ENCODE measurements at places on chromosomes 7 and 10.

- peaks cover 33% of the 10 kb centered on the region for H3K4me1 ChIP-seq
- H3K36me3 ChIP-seq = no peaks in the 10 kb centered on the region
- H3K27ac ChIP-seq = peak overlapping the region; percentile 81
Observed at GRCh38 chr10:80203835-80204676, 1.3 kb downstream of the ANXA11 start.

GRCh38 chr7:121383235-121383910 lies 12.7 kb downstream of the FAM3C start:
- no peak overlapping the region for H3K27ac ChIP-seq
- peaks cover 14% of the 10 kb centered on the region for H3K36me3 ChIP-seq
- DNase-seq = no peak

GRCh38 chr10:74047871-74048270 lies 50.0 kb downstream of the VCL start:
- no peak overlapping the region for H3K27ac ChIP-seq
- no peak overlapping the region for H3K4me3 ChIP-seq

DNA sequence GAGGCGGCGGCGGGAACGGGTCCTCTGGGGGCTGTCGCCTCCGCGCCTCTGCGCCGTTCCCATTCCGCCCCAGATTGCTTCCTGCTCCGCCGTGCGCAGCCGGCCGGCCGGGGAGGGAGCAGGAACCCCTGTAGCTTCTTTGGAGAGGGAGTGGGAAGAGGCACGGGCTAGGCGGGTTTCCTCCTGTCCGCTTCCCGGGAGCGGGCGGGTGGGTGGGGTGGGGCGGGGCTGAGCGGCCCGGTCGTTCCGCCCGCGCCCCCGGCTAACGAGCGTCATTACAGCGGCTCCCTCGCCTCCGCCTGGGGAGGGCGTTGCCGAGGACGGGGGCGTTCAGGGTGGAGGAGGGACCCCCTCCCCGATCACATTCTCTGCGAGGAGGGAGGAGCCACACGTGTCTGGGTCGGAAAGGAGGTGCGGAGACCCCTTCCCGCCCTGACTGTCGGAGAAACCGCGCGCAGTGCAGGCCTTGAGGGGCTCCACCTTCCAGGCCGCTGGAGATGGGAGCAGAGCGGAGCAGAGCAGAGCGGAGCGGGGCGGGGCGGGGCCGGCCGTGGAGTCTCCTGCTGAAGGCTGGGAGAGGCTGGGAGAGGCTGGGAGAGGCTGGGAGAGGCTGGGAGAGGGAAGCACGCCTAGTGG lies 39.7 kb downstream of the AGAP3 start:
- H3K36me3 ChIP-seq = peaks cover 26% of the 10 kb centered on the region
- no peak overlapping the region for H3K4me3 ChIP-seq
- H3K27me3 ChIP-seq = no peaks in the 10 kb centered on the region
- no peak overlapping the region for H3K27ac ChIP-seq
- no peaks in the 10 kb centered on the region for H3K4me1 ChIP-seq

DNA sequence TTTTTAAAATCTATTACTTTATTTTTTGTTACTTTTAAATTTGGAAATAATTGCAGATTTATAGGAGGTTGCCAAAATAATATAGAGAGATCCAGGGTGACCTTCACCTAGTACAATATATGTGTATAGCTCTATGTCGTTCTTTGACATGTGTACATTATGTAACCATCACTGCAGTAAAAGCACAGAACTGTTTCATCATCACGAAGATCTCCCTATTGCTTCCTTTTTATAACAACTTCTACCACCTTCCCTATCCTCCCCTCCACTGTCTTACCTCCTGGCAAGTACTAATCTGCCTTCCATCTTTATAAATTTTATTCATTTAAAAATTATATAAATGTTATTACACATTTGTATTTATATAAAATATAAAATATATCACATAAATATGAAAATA lies 251.0 kb downstream of the AUTS2 start:
- 0 out of 2 replicates have a peak, but pooled peaks cover 4% of the 10 kb centered on the region for H3K4me1 ChIP-seq
- no peak overlapping the region for H3K4me3 ChIP-seq
- DNase-seq = no peak
- no peaks in the 10 kb centered on the region for H3K27me3 ChIP-seq
- no peaks in the 10 kb centered on the region for H3K36me3 ChIP-seq

GRCh38 chr7:7795203-7795602 lies 76.8 kb upstream of the RPA3 start:
- no peak overlapping the region for H3K27ac ChIP-seq
- H3K27me3 ChIP-seq = no peaks in the 10 kb centered on the region
- no peak for DNase-seq
- no peak overlapping the region for H3K4me3 ChIP-seq

- no peak overlapping the region for H3K4me3 ChIP-seq
- no peak overlapping the region for H3K27ac ChIP-seq
- peaks cover 3% of the 10 kb centered on the region for H3K27me3 ChIP-seq
- H3K4me1 ChIP-seq = no peaks in the 10 kb centered on the region
Observed at GRCh38 chr7:73905360-73905759, 44.4 kb downstream of the TMEM270 start.

DNA sequence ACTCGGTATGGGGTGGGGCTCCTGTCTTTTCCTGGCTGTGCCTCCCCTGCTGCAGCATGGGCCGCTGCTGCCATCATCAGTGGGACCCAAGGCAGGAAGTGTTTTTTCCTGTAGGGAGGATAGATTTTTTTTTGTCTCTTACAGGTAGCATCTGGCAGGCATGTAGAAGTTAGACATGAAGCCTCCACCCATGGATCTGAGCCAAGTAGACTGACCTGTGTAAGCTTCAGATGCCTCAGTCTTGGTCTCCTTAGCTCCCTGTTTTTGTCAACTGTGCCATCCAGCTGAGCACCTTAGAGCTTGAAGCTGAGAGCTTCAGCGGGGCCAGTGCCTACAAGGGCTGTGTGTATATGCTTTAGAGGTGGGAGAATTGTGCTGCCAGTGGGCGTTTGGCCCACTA lies 93.5 kb downstream of the AUTS2 start:
- H3K4me3 ChIP-seq = no peak overlapping the region
- peaks cover 24% of the 10 kb centered on the region for H3K4me1 ChIP-seq
- peaks cover 10% of the 10 kb centered on the region for H3K36me3 ChIP-seq
- H3K27me3 ChIP-seq = no peaks in the 10 kb centered on the region
- no peak overlapping the region for H3K27ac ChIP-seq
- no peak for DNase-seq

DNA sequence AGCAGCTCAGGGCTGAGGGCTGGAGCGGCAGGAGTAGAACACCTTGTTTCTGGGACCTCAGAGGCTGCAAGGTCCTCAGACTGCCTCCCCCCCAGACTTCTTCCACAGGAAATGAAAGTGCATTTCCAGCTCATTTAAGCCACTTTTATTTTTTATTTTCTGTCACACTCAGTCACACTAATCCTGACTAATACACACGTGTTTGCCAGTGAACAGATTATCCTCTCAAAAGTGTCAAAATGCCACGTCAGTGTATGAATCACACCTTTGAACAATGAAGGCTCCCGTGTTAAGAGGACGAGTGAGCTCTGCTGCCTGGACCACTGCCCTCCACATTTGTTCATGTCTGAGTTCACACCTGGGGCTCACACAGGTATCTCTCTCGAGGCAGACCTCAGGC lies 488.5 kb downstream of the DNAJB6 start:
- no peaks in the 10 kb centered on the region for H3K4me1 ChIP-seq
- no peak overlapping the region for H3K4me3 ChIP-seq
- no peaks in the 10 kb centered on the region for H3K27me3 ChIP-seq
- no peaks in the 10 kb centered on the region for H3K36me3 ChIP-seq
- H3K27ac ChIP-seq = no peak overlapping the region

GRCh38 chr7:137269240-137269639 lies 74.3 kb downstream of the PTN start:
- no peaks in the 10 kb centered on the region for H3K36me3 ChIP-seq
- H3K27me3 ChIP-seq = no peaks in the 10 kb centered on the region
- no peak overlapping the region for H3K27ac ChIP-seq
- no peaks in the 10 kb centered on the region for H3K4me1 ChIP-seq
- H3K4me3 ChIP-seq = no peak overlapping the region

DNA sequence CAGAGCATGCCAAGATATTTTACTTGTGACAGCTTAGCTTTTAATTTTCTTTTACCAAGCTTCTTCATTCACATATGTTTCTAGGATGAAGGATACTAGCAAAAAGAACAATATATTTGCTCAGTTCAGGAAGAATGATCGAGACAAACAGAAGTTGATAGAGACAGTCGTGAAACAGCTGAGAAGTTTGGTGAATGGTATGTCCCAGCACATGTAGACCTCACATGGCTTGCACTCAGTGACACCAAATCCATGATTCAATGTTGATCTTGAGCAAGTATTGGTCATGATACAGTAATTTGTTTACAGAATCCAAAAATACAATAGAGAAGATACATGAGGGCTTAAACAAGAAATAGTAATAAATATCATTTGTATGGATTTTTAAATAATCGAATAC lies 2.5 kb upstream of the CYP26C1 start:
- H3K4me3 ChIP-seq = no peak overlapping the region
- H3K4me1 ChIP-seq = no peaks in the 10 kb centered on the region
- peaks cover 42% of the 10 kb centered on the region for H3K36me3 ChIP-seq
- no peak overlapping the region for H3K27ac ChIP-seq
- no peak for DNase-seq

- H3K4me1 ChIP-seq = no peaks in the 10 kb centered on the region
- no peak for DNase-seq
- no peak overlapping the region for H3K4me3 ChIP-seq
- H3K36me3 ChIP-seq = no peaks in the 10 kb centered on the region
Observed at GRCh38 chr7:102918845-102919244, 6.0 kb downstream of the LRRC17 start.

DNA sequence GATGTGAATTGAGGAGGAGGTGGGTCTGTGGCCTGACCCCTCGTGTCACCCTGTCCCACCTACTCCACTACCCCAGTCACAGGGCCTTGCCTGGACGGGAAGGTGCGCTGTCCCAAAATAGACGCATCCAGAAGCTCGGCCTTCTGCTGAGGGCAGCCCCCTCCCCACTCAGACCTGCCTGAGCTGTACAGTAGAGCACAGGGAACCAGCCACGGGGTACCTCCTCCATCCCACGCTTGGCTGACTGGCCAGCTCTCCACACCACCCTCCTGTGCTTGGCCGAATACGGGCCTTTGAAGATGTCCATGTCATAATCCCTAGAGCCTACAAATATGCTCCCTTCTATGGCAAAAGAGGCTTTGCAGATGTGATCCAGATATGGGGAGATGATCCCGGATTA lies 88.3 kb downstream of the CHST15 start:
- H3K4me1 ChIP-seq = peaks cover 10% of the 10 kb centered on the region
- no peaks in the 10 kb centered on the region for H3K27me3 ChIP-seq
- H3K27ac ChIP-seq = no peak overlapping the region
- no peaks in the 10 kb centered on the region for H3K36me3 ChIP-seq
- DNase-seq = no peak
- no peak overlapping the region for H3K4me3 ChIP-seq

- H3K4me1 ChIP-seq = no peaks in the 10 kb centered on the region
- H3K27me3 ChIP-seq = no peaks in the 10 kb centered on the region
- peaks cover 29% of the 10 kb centered on the region for H3K36me3 ChIP-seq
- no peak for DNase-seq
- no peak overlapping the region for H3K27ac ChIP-seq
Observed at GRCh38 chr7:127807829-127808228, 155.8 kb downstream of the SND1 start.

GRCh38 chr10:63718006-63718405 lies 196.8 kb downstream of the REEP3 start:
- H3K27ac ChIP-seq = no peak overlapping the region
- H3K36me3 ChIP-seq = no peaks in the 10 kb centered on the region
- no peaks in the 10 kb centered on the region for H3K4me1 ChIP-seq
- no peak overlapping the region for H3K4me3 ChIP-seq
- DNase-seq = no peak

DNA sequence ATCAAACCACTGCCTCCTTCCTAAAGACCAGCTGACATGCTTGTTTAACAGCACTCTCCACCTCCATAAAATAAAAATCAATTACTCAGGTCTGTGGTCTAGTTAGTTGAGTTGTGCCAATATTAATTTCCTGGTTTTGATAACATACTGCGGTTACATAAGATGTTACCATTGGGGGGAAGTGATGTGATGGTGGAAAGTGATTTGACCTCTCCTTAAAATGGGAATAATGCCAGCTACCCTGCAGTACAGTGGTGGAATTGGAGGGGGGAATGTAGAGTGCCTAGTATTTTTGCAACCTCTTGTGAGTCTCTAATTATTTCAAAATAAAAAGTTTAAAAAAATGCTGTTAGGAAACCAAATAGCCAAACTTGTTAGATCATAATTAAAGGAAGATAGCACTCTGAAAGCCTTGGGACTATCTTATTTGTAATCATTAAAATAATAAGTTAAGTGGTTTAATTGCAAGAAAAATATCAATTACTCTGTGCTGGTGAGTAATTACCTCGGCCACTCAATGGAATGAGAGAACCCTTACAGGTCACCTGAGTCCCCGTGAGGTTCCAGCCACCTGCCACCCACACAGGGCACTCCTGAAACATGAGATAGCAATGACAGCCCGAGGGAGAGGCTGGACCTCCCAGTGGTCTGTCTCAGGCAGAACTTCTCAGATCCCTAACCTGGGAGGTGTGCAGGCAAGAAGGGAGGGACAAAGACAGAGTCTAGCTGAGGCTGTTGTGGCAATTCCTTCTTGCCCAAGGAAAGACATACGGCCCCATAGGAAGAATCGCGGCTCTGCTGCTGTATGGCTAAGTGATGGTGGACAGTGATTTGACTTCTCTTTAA lies 94.1 kb downstream of the SH3PXD2A start:
- H3K4me3 ChIP-seq = no peak overlapping the region
- H3K36me3 ChIP-seq = no peaks in the 10 kb centered on the region
- no peak overlapping the region for H3K27ac ChIP-seq
- peaks cover 18% of the 10 kb centered on the region for H3K27me3 ChIP-seq
- H3K4me1 ChIP-seq = peaks cover 29% of the 10 kb centered on the region

GRCh38 chr7:36668750-36669149 lies 55.5 kb downstream of the AOAH start:
- H3K36me3 ChIP-seq = no peaks in the 10 kb centered on the region
- no peak overlapping the region for H3K27ac ChIP-seq
- peaks cover 13% of the 10 kb centered on the region for H3K4me1 ChIP-seq

GRCh38 chr10:75776738-75777504 lies 345.5 kb downstream of the LRMDA start:
- no peaks in the 10 kb centered on the region for H3K4me1 ChIP-seq
- no peaks in the 10 kb centered on the region for H3K27me3 ChIP-seq
- no peak overlapping the region for H3K27ac ChIP-seq
- no peaks in the 10 kb centered on the region for H3K36me3 ChIP-seq

DNA sequence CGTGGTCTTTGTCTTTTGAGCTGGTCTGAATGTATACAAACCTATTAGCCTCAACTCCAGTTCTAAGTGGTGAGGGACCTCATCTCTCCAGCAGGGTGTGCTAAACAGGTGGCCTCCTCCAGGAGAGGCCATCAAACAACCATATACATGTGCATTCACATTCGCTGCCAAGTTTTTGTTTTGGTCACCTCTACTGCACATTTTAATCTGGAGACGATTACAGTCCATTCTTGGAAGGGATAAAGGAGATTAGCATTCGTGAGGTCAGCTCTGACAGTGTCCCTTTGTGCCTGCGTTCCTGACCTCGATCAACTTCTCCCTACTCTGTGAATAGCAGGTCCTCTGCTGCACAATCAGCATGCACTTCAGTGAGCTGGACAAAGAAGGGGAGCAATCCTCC lies 60.8 kb downstream of the RHOBTB1 start:
- peak; percentile 13 for DNase-seq
- no peaks in the 10 kb centered on the region for H3K36me3 ChIP-seq
- no peak overlapping the region for H3K4me3 ChIP-seq
- no peaks in the 10 kb centered on the region for H3K4me1 ChIP-seq
